ENCODE measurements at places on chromosomes 11 and 22.

GRCh38 chr11:27214713-27215112, 148.3 kb downstream of the CCDC34 start:
- DNase-seq: no peak

GRCh38 chr22:22847241-22847640, 40.4 kb upstream of the IGLL5 start:
- DNase-seq: no peak

DNA sequence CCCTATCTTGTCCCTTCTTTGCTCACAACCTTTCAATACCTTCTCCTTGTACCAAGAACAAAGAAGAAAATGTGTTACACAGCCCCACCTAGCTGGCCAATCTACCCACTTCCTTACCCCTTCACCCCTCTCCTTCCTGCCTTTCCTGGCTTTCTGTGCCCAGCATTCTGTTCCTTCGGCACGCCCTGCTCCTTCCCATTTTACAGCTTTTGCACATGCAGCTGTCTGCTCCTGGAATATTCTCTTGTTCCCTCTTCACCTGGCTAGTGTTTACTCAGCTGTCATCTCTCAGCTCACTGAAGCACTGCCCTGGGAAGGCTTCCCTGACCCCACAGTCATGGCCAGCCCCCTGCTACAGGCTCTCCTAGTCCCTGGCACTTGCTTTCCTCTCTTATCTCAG, 30.7 kb downstream of the SERPINH1 start:
- DNase-seq: no peak

DNA sequence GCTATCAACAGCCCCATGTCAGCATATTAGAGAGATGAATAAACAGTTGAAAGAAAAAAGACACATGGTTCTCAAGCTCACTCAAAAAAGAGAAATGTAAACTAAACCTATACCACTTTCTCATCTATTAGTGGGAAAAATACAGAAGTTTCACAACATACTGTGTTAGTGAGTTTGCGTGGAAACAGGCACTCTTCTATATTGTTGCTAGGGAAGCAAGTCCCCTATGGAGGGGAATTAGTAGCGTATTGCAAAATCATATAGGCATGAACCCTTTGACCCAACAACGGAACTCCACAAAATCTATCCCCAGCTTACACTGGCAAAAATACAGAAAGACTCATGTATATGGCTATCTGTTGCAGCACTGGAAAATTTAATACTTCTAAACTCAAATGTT, 14.2 kb upstream of the RFPL2 start:
- DNase-seq: no peak

DNA sequence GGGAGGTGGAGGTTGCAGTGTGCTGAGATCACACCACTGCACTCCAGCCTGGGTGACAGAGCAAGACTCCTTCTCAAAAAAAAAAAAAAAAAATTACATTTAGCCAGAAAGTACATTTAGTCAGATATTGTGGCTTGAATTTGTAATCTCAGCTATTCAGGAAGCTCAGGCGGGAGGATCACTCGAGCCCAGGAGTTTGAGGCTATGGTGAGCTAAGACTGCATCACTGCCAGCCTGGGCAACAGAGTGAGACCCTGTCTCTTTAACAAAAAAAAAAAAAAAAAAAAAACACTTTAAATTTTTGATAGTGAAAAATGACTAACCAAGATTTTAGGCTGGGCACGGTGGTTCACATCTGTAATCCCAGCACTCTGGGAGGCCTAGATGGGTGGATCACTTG, 27.3 kb downstream of the MRTFA start:
- no peak for DNase-seq

- DNase-seq: no peak
Observed at GRCh38 chr11:35750981-35751663, 88.5 kb downstream of the TRIM44 start.

DNA sequence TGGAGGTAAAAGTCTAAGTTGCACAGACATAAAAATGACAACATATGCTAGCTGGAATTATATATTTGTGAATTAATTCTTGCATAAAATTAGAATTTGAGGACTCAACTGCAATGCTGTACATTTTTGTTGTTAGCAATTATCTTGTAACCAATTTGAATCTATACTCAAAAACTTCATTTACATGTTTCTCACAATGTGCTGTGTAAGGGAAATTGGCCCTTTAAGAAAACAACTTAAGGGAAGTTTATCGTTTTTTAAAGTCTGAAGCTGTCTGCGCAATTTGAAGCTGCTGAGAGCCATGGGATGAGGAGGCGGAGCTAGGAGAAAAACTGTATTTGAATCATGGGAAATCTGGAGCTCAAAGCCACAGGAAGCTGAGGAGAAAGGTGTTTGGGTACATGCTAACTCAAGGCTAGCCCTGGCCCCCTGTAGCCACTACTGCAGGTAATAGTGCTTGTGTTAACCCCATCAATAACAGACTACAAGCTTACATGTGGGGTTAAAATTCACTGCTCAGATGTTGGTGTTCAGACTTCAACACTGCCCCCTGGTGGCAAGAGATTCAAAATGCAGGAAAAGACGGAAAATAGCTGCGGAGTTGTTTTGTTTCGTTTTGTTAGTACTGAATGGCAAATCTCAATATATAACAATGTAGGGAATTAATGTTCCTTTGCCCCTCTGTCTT, 126.1 kb downstream of the BRD1 start:
- no peak for DNase-seq

Measured in stimulated activated CD4-positive, alpha-beta T cell treated with anti-CD3 and anti-CD28 coated beads, Interleukin-1b, Interleukin-23, amount 100 ng/mL, for 24 hours (primary cell).